Hindlimb muscle (tissue), 1 donor: ENCODE measurements at places on chromosomes 5 and 9.

GRCh38 chr5:133675376-133676154, 63.2 kb upstream of the FSTL4 start:
- DNase-seq: no peak

DNA sequence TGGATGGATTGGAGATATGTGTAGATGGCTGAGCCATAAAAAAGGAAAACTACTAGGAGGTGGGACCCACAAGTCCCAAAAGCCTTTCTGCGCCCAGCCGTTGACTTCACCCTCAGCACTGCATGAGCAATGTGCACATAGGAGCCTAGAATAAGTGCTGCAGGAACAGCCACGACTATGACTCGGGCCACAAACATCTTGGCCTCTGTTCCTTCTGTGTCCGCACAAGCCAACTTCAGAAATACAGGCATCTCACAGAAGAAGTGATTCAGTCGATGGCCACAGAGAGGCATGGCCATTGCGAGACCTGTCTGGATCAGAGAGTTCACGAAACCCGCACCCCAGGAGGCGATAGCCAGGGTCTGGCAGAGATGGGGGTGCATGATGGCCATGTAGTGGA, 587 bp downstream of the OR2Y1 start:
- DNase-seq: no peak

DNA sequence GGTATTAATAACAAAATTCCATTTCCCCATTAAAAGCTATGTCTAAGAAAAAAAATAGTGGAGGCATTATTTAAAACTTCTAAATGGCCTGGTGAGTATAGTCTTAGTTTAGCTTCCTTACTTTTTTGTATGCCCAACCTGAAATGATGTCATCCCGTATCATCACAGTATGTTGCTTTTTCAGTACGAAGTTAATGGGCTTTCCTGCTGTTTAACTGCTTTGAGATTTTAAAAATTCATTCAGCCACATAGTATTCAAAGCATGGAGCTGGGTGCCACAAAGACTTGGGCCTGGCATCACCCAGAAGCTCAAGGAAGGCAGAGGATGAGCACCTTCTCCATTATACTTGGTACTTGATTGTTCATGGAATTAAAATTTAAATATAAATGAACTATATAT, 7.4 kb downstream of the F2RL2 start:
- no peak for DNase-seq

GRCh38 chr5:56749842-56750241, 65.5 kb upstream of the MAP3K1 start:
- DNase-seq: no peak

- no peak for DNase-seq
Measured at GRCh38 chr9:93471124-93471523, 17.7 kb upstream of the FAM120AOS start.

DNA sequence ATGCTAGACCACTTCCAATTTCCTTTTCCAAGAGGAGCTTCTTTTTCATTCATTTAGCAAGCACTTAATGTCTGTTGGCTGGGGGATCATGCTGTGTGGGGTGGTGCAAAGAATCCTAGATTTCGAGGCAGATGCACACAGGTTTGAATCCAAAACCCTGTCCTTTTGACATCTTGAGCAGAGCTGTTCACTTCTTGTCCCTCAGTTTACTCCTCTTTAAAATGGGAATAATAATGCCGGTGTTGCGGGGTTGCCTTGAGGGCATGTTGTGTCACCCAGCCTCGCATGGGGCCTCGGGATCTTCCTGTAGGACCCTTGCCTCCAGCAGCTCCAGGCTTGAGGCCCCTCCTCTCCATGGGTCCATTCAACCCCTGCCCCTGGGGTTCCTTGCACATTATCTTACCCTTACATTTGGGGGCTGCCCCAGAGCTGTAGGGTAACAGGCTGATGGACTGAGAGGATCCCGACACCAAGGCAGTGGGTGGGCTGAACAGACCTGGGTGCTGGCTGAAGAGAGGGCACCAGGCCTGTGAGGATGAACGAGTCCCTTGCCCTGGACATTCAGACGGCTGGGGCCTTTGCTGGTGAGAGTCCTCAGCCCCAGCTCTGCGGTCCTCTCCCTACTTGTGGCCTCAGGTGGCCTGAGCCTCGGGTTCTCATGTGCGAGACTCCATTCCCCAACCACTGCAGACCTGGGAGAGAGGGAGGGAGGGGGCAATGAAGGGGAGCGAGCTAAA, 145.8 kb downstream of the BARX1 start:
- DNase-seq: no peak

- DNase-seq: no peak
Measured at GRCh38 chr5:127088251-127088650, 14.9 kb upstream of the C5orf63 start.

GRCh38 chr5:1324301-1324700, 20.6 kb downstream of the CLPTM1L start:
- DNase-seq: no peak

DNA sequence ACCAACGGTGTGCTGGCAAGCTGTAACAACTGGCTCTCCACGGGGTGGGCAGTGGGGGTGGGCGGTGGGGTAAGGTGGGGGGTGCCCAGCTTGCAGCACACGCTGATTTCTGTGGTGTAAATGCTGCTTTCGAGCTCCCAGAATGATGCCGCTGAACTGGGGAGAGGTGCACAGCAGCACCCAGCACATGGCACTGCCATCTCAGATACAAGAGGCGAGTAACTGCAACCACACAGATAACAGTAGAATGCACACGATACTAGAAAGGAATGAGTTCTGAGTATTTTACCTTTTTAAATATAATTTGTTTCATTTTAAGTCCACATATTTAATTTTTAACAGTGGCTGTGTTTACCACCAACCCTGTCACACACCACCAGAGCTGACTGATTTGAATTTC, 87.9 kb downstream of the SEMA4D start:
- DNase-seq: no peak

DNA sequence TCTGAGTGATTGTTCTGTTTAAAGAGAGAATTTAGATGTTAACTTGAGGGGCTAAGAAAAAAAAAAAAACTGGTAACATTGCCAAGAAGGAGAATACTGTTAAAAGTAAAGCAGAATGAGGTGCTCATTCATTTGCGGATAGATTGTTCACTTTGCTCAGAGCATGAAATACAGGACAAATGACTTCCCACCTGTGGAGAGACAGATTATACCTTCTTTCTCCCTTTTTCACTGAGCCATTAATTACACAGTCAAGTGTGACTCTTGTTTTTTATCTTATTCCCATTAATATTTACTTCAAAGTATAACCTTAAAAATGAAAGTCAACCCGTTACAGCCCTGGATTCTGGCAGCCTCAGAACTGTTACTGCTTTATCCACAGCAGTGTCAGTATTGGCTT, 264.5 kb downstream of the TAF11L14 start:
- no peak for DNase-seq

DNA sequence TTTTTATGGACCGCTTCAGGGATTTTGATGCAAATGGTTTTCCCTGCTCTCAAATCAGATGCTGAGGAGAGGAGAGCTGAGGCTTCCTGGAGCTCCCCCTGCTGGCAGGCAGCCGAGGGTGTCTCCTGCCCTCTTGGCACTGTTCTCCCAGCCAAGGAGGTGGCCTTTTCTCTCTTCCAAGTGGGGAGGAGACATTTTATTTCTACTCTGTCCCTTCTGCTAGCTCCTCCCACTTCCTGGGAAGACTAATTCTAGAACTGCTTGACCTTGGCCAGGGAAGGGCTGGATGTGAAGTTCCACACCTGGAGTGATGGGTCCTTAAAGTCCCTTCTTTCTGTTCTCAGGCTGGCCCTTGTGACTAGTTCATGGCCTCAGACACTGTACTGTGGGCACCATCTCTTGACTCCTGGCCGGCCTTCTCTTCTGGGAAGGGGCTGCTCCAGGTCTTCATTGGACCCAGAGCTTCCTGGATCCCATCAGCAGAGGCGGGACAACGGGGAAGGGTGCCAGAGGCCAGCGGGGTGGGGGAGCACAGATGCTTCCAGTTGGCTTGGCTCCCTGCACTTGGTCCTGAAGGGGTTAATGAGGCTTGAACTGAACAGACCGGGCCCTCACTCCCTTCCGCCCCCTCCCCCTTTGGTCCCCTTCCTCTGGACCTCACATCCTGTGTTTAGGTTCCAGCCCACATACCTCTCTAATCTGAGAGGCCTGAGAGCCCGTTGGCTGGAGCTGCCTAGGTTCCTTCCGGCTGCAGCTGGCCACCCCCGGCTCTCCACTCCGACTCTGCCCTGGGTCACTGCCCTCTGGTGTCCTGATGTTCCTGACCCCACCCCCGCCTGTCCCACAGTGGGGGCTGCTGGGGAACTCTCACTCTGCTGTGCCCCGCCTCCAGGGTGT, 32.1 kb downstream of the PTPA start:
- DNase-seq: peak; percentile 85

GRCh38 chr5:147530530-147531389, 20.9 kb upstream of the DPYSL3 start:
- DNase-seq: no peak

GRCh38 chr5:39712316-39713249, 287.8 kb upstream of the DAB2 start:
- DNase-seq: no peak

- DNase-seq: no peak
Measured at GRCh38 chr5:89998519-89999305, 410.8 kb downstream of the CETN3 start.

DNA sequence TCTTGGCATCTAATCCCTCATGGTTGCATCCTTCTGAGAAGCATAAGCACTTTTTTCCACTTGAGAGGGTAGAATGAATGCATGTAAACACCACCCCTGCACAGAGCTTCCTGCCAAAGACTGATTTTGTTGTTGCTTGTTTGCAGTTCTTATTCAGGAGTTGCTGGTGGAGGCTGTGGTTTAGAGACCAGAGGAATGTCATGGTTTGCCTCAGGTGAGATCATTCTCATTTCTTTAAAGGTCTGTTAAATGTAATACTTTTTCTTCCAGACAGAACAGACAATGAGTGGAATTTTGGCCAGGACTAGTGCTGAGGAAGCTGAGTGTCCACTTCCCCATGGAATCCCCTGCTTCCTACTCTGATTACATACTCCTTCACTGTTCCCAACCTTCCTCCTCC, 3.2 kb upstream of the TNC start:
- no peak for DNase-seq

DNA sequence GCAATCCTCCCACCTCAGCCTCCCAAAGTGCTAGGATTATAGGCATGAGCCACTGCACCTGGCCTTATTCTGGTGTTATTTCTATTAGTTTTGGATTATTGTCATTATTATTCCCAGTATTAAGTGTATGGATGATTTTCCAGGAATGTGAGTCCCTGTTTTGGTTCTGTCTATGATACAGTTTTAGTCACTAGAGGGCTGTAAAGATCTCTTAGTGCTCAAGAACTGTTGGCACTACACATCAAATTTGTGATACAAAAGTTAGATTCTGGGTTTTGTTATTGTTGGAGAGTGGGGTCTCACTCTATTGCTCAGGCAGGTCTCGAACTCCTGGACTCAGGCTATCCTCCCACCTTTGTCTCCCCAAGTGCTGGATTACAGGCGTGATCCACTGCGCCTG, 12.1 kb downstream of the CCL28 start:
- DNase-seq: no peak

DNA sequence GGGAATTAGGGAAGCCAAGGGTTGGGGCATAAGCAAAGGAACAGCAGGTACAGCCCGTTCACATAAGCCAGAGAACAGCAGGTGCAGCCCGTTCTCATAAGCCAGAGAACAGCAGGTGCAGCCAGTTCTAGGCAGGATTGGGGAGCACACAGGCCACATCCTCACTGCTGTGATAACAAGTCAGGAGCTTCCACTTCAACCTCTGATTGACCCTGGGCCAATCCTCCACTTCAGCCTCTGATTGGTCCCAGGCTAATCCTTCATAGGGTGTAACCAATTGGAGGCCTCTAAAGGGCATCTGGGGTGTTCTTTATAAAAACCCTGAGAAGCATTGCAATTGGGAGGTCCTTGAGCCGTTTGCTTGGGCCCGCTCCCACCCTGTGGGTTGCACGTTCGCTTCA, 27.5 kb downstream of the CEL start:
- DNase-seq: no peak

GRCh38 chr5:1386274-1386717, 41.4 kb upstream of the CLPTM1L start:
- peak; percentile 40 for DNase-seq

DNA sequence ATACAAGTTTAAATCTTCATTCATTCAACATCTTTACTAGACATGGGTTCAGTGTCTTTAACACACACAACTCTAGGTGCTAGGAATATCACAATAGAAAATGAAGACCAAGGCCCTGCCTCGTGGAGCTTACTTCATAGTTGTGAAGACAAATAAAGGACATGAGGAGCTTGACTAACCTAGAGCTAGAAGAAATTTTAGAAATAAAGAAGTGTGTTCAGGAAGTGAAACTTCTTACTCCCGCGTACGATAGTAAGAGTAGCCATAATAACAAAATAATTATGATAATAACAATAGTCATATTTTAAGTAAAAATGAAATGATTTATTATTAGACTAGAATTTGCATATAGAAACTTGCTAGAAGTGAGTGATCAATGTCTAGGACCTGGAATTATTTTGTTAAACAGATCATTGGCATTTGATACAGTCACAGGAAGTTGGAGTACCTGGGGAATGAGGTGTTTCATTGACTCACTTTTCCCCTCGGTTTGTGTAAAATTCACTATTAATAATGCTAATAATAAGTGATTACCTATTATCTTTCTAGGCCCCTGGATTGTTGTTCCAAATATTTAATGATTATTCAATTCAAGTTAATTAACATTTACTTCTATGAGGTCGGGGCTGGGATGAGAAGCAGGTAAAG, 331.3 kb downstream of the NSG2 start:
- no peak for DNase-seq

DNA sequence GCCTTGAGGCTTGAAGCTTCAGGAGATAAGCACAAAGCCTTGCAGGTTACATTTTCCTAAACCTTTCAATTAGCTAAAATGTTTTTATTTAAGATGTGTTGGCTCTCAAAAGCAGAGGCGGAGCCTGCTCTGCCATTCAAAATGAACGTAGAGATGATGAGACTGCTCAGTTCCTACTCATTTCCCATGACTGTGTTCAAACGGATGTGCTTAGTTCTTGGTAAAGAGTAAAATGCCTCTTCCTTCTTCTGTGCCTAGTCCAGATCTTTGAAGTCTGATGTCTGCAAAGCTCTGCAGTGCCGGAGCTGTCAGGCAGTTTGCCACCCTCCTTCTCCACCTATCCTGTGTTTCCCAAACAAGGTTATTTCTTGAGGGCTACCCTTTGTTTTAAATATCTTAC, 46.3 kb upstream of the ADAMTSL1 start:
- DNase-seq: no peak
